ENCODE measurements at places on chromosomes 7 and 10.

DNA sequence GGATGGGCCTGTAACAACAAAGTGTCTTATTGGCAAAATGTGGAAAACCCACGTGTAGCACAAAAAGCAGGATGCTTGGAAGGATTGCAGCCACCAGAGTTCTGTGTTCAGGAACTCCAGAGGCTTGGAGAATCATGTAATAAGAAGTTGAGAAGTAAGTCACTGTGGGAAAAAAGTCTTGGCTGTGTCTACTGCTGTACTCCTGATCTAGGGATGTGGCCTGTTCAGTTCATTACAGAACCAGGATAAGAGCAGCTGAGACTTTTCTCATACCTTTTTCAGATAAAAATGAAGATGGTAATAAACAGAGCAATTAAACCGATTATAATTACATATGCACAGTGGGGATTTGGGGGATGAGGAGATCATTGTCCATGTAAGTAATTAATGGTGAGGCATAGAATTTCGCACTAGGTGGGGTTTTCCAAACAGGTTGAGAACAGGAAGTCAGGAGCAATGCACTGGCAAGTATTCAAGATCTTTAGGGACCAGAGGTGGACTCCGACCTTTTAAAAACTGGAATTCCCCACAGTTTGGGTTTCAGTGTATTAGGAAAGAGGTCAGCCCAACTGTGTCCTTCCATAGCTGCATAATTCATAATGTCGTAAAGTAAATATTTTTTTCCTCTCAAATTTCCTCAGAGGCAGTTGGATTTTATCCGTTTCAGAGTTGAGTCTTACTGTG, 281.7 kb downstream of the FRMD4A start:
- no peak for DNase-seq

GRCh38 chr7:16023503-16023902, 337.0 kb upstream of the MEOX2 start:
- no peak for DNase-seq

DNA sequence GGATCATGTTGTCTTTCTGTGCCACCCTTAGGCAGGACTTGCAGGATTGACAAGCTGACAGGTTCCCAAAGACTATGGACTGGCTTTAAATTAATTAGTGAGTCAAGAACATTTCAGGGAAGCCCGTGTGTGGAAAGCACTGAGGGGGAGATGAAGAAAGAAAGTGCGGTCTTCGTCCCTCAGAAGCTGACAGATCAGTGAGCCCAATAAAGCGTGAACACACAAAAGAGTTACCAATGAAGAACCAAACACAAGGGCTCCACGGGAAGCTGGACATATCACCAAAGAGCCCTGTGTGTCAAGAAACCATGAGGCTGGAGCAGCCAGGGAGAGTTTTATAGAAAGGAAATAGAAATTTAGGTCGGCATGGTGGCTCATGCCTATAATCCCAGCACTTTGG, 725.8 kb downstream of the PARD3 start:
- no peak for DNase-seq

DNA sequence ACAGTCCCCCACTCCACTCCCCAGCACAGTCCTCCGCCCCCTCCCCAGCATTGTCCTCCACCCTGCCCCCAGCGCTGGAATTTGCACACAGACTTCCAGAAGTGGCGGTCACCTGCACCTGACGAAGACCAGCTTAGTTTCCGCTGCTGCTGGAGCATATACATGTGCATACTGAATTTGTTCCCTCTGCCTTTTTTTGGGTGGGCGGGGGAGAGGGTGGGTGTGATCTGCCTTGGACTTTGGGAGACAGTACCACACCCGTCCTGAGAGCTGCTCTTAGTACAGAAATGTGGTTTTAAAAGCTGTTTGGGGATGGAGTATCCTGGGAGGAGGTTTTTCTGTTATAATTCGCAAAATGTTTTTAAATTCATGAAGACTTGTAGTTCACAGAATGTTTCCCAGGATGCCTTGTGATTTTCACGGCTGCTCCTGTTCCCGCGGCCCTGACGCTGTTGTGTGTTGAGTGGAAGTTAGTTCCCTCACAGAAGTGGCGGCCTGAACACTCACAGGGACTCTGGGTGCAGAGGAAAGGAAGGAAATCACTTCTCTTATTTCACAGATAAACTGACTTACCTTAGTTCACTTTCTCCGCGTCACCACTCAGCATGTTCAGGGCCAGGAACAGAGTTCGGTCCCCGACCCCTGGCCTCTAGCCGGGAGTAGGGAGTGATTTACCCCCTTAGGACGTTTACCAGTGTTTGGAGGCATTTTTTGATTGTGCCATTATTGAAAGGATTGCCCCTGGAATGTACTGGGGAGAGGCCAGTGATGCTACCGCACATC, 18.6 kb downstream of the PFKP start:
- DNase-seq, result no peak

- DNase-seq, result no peak
Measured at GRCh38 chr10:125549653-125550052, 133.3 kb downstream of the TEX36 start.

GRCh38 chr7:150479023-150479716, 28.7 kb downstream of the GIMAP8 start:
- DNase-seq, result peak; percentile 30

DNA sequence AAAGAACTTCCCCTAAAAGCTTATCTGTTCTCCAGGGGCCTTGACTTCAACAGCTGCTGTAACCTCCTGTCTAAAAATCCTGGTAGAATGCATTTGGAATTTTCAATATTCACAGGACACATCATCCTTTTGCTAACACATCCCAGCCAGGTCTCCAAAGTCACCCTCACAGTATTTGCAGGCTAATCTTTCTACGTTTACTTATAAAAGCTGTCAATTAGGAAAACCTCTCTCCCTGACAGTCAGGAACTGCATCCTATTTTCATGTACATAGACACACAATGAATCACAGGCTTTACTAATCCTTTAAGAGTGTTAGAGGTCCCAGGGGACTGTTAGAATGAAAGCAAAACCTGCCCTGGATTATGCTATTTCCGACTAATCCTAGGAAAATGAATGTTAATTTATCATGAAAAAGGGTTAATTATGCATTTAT, 102.2 kb downstream of the GFRA1 start:
- no peak for DNase-seq

GRCh38 chr10:89256962-89257361, 5.4 kb upstream of the LIPA start:
- DNase-seq, result no peak

- DNase-seq, result no peak
Measured at GRCh38 chr10:33721509-33721908, 387.0 kb upstream of the NRP1 start.

DNA sequence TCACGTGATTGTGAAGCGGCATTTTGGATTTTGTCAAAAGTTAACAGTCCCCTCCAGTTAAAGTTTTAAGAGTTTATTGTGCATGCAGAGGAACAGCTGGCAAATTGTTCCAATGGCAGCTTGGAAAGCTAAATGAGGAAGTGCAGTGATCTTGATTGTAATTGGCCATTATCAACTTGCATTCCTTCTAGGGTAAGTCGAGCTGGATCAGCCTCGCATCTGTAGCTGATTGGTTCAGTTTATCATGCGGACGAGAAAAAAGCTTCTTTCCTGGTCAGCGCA, 566 bp downstream of the ZNF789 start:
- no peak for DNase-seq

GRCh38 chr10:120011359-120012130, 119.0 kb downstream of the SEC23IP start:
- no peak for DNase-seq

- no peak for DNase-seq
Measured at GRCh38 chr10:42992957-42993390, 83.9 kb upstream of the RET start.

DNA sequence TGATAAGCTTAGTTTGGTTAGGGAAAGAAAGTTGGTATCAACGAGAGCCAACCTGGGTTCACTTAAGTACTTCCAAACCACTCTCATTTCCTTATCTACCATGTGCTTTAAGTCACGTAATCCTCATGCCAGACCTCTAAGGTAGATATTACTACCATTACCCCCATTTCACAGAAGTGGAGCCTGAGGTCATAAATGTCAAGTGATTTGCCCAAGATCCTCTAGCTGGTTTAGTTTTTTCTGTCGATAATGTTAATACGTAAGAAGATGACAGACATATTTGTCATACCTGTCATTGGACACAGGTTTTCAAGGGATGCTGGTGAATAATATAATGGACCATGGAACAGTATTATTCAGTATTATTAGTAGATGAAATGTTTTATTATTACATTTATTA, 197.4 kb upstream of the MKLN1 start:
- DNase-seq, result no peak

- DNase-seq, result no peak
Measured at GRCh38 chr10:34719746-34720145, 95.3 kb downstream of the PARD3 start.

DNA sequence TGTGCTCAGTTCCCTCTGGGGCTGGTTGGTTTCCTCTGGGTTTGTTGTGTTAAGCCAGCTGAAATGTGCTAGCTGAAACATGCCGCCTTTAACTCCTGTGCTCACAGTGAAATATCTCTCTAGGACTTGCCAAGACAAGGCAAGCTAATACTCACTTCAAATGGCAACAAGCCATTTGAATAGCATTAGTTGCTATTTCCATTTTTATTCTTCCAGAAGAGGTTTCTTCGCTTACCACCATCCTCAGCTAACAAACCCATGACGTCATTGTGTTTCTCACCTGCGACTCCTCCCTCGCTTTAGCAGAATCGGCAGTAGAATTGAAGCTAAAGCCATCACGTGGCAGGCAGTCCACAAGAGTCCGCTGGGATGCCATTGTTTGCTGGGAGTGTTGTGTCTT, 61.3 kb downstream of the ZNF22 start:
- no peak for DNase-seq

DNA sequence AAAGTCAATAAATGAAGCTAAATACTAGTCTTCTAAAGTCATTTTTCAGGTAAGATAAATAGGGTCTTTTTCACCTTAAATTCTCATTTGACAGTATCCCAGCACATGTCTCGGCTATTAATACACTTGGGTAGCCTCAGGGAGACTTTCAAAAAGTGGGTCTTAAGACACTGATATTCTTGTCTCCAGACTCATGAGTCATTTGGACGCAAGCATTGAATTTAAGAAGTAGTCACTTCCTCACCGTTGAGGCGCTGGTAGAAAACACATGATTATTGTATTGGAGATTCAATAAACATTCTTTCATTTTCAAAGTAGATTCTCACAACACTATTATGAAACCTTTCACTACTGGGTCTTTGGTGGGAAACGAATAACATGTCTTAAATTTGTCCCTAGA, 108.9 kb upstream of the SP8 start:
- no peak for DNase-seq

DNA sequence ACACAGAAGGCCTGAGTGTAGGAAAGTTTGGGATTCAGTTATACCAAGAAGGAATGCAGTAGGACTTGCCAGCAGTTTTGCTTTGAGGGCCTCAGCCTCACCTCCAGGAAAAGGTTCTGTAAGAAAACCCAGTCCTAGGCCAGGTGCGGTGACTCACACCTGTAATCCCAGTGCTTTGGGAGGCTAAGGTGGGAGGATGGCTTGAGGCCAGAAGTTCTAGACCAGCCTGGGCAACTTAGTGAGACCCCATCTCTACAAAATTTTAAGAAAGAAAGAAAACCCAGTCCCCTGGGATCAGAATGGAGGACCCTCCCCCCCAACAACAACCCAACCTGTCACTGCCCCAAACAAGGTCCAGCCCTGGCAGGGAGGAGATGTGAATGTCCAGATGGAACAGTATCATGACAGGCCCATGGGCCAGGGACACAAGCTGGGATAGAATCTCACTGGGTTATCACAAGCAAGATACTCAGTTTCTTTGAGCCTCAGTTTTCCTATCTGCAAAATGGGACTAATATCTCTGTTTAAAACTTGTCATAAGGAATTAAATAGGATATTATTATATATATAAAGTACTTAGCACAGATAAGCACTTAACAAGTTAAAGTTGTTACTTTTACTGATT, 68.7 kb downstream of the GTF2IRD1 start:
- no peak for DNase-seq

DNA sequence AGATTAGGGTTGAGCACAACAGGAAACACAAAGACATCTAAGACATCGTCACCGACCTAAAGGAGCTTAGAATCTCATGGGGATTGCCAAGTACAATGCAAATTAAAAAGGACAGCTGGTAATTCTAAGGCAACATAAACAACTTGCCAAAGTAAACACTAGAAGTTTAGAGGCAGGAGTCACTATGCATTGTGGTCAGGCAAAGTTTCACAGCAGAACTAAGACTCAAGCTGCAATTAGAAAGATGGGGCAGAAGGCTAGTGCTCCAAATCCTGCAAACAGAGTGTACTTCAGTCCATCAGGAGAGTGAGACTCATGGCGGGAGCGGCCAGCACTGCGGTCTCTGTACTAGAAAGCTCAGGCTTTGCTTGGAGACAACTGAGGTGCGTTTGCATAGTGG, 52.7 kb downstream of the HIPK2 start:
- no peak for DNase-seq

DNA sequence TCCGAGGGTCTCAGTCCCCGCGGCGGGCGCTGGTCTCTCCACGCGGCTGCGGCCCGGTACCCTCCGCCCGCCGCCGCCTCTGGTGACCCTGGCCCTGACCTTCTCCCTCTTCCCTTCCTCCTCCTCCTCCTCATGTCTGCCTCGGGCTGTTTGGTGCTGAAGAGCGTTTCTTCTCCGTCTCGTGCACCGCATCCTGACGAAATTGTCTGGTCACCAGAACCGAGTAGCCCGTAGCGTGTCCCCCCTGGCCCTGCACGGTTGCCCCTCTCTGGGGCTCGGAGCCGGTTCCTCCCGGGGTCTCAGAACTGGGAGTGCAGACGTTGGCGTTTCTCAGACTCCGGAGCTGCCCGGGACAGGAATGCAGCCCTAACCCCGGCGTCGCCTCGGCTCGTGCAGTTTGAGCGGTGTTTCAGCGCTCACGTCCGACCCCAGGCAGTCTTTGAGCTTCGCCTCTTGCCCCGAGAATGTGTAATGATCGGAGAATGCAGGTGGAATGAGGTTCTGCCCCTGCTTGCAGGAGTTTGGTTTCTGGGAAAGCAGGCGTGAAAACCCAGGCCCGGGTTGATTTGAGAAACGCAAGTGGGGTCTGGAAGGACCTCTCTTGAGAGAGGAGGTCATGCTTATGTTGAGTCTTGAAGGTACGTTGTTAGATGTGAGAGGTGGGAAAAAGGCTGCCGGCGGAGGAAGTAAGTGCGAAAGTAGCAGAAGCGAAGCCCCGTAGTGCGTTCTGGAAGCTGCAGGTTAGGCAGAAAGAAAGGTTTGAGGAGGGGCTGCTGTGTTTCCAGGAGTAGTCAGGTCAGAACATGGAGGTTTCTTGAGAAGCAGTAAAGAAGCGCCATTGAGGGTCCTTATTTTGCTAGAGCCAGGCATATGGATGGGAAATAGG, 743 bp downstream of the RBM17 start:
- DNase-seq, result peak; percentile 48

DNA sequence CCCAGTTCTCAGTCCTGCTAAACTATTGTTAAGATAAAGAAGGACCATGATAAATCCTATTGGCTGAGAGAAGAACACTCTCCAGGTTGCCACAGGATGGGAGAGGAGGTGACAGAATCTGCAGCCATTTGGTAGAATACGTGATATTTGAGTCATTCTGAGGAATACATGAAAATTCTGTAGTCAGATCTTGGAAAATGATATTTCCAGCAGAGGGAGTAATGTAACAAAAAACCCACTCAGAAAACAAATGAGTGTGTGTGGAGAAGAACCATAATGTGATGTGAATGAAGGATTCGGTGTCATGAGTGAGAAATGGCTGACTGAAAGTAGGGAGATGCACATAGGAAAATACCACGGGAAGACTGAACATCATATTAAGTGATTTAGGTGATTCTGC, 128.5 kb upstream of the PFKP start:
- DNase-seq, result no peak

Measured in activated CD8-positive, alpha-beta T cell treated with anti-CD3 and anti-CD28 coated beads for 36 hours (primary cell).